ENCODE measurements at places on chromosomes 6 and 20. TPM values are rescaled to one million over a fixed set of nuclear protein-coding genes. Genes with fewer than 3 reads are reported as not detected.

- no peak for DNase-seq
These were observed 89.9 kb upstream of the MPC1 start for GRCh38 chr6:166472636-166473035.

- DNase-seq = no peak
These were observed 52.0 kb upstream of the MTHFD1L start for GRCh38 chr6:150813319-150813992.

GPX5 gene
- not detected for total RNA-seq

CRISP3 gene
- not detected for total RNA-seq

DNA sequence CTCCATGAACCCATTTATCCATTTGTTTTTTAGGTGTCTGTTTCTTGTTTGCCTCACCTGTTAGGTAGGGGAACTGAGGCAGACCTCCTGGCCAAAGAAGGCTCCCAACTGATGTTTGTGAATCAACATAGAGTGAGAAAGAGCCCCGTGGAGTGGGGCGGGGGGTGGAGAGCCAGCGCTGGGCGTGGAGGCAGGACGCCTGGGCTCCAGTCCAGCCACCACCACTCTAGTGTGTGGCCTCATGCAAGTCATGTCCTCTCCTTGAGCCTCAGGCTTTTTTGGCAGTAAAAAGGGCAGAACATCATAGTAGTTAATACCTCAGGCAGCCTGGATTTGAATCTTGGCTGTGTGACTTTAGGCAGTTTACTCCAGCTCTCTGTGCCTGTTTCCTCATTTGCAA, 42.2 kb upstream of the SCRT2 start:
- no peak for DNase-seq

DNA sequence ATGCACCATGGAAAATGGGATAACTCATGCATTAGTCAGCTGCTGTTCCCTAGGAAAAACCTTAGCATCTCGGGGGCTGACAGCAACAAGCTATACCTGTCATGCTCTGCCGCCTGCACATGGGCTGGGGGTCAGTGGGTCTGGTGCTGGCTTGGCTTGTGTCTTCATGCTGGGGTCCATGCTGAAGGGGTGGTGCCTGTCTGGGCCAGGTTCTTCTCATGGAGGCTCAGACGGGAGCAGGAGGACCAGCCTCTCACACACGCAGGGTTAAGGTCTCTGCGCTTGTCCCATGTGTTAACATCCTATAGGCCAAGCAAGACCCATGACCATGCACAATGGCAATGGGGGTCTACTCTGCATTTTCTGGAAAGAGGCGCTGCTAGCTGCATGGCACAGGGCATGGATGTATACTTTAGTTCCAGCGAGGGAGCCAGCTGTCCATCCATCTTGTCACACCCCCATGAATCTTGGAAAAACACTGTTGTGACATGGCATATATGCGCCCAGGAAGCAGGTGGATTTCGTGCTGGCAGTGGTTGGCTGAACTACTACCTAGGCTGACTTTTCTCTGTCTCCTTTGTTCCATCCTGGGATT, 24.6 kb upstream of the CST3 start:
- no peak for DNase-seq

DNA sequence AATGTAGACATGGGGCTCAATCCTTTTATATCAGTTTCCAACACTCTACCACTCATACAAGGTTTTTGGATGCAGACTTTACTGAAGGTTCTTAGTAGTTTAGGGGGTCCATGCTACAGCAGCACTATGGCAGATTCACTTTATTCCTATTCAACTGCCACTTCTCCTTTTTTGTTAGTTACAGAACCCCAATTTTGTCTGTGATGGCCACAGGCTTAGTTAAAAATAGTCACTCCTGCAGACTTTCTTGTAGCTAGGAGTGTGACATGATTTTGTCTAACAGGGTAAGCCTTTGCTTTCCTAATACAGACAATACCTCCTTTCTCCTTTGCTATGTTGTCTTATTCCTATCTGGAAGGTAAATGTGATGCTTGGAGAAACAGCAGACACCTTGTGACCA, 90.0 kb upstream of the SLC24A3 start:
- no peak for DNase-seq

DNA sequence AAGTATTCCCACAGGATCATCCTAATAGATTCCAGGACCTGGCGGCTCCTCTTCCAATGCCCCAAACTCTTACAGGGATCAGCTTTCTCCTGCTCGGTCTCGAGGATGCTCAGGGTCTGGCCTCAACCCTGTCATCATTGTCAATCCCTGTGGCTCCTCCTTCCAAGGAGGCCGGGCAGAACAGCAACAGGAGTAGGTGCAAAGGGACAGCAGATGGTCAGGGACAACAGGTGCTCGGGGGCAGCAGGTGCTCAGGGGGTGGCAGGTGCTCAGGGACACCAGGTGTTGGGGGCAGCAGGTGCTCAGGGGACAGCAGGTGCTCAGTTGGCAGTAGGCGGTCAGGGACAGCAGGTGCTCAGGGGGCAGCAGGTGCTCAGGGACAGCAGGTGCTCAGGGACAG, 84.8 kb downstream of the TTLL2 start:
- DNase-seq = no peak

DNA sequence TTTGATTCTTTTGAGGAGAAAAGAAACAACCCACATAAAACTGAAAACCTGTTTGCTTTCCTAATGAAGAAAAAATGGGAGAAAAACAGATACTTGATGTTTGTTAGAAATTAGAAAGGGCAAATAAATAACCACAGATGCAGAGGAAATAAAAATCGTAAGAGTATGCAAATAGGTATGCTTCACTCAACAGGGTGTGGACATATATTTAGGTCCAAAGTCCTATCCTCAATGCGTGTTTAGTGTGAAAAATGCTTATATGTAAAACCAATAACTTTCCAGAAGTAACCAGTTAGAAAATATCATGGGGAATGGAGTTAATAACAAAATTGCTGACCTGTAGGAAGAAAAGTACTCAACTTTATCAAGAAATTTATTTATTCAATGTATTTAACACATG, 135.7 kb downstream of the TOX2 start:
- DNase-seq = no peak

- no peak for DNase-seq
These were observed 30.6 kb upstream of the MYLK2 start for GRCh38 chr20:31788578-31788977.

GRCh38 chr6:113660819-113661218, 196.3 kb upstream of the MARCKS start:
- no peak for DNase-seq

All from aorta (tissue), 5 donors.